ENCODE measurements at places on chromosomes 1 and 21.

DNA sequence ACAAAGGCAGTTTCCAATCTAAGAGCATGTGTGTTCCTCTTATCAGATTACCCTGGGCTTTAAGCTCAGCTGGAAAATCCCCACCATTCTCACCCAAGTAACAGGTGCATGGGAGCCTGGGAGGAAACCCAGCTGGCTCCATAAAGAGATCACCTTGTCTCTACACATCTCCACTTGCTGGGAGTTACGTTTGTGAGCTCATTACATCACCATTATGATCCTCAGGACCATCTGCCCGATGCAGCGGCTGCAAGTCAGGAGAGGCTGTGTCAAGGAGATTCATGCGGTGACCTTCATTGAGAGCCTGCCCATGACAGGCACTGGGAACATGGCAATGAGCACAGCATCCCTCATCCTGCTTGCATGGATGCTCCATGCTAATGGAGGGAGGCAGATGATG is 618.0 kb downstream of the NPHP4 start:
- no peak for DNase-seq

- DNase-seq = no peak
Observed at GRCh38 chr1:212698467-212699103, 1.1 kb downstream of the BATF3 start.

- peak; percentile 37 for DNase-seq
Observed at GRCh38 chr21:46457801-46458314, 833 bp upstream of the DIP2A start.

DNA sequence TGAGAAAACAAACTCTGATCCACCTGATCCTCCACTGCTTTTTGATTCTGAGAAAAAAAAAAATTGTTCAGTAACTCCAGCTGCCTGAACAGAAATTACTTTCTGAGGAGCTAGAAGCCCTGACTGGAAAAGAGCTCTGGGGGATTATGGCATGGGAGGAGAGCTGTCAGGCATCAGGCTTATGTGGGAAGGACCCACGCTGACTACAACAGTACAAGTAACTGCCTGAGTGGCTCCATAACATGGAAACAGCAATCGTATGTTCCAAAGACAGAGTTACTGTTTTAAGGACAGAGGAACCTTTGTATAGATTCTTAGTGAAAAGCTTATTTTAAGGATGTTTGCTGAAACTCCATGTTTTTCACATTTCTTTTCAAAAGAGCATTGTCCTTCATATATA is 1.2 kb upstream of the ANGPTL7 start:
- DNase-seq = no peak

- no peak for DNase-seq
Observed at GRCh38 chr1:240635466-240636256, 23.7 kb upstream of the GREM2 start.

DNA sequence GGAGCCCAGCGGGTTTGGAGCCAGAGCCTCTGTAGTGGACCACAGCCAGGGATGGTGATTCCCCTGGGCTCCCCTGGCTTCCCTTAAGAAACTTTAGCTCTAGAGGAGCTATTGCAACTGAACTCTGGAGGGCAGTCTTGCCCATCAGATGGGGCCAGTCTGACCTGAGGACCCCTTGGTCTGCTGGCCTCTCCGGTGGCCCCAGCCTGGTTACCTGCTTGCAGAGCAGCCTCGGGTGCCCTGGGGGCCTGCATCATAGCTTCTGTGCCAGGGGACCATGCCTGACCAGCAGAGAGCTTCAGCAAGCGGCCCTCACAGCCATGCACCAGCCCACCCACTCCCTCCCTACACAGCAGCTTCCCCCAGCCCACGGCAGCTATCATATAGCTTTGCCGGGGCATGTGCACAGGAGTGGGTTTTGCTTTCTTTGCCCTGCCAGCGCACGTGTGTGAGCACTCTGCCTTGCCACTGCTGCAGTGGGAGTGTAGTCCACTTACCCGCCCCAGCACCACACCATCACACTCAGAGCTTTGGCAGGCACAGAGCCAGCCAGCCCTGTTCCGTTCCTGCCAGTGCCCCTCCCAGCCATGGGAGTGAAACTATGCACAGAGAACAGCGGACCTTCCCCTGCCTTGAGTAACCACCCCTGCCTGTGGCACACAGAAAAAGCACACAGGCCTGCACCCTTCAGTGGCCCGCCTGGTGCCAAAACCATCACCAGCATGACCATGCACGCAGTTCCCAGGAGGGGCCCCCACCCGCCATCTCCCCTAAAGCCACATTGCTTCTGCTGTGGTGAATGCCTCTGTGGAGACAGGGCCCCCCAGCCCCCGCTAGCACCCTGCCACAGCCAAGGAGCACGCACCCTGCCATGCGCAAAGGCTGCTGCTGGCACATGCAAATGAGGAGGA is 442.9 kb upstream of the NEGR1 start:
- DNase-seq = no peak

DNA sequence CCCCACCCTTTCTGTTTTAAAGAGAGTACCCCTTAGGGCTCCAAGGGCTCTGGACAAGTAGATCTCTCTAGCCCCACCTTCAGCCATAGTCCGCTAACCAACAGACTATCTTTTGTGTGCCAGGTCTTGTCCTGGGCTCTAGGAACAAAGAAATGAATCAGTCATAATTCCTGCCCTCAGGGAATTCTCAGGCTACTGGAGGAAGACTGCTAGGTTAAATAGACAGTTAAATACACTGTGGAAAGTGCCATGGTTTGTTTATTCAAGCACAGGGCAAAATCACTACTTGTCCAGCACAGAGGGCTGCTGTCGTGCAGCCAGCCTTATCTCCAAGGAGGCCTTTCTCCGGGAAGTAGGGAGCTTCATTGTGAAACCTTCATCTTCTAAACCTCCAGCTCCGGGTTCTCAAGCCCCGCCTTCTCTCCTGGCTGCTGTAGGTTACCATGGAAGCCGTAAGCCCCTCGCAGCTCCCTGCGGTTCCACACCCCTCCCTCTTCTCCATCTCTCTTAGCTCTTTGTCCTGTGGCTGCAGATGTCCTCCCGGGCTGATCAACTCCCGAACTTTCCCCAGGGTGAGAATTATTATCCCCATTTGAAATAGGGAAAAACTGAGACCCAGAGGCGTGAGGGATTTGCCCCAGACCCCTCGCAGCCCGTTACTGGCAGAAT is 29.8 kb downstream of the SHISAL2A start:
- DNase-seq = no peak

GRCh38 chr1:67850611-67851075 is 17.4 kb upstream of the GNG12 start:
- DNase-seq = peak; percentile 80

DNA sequence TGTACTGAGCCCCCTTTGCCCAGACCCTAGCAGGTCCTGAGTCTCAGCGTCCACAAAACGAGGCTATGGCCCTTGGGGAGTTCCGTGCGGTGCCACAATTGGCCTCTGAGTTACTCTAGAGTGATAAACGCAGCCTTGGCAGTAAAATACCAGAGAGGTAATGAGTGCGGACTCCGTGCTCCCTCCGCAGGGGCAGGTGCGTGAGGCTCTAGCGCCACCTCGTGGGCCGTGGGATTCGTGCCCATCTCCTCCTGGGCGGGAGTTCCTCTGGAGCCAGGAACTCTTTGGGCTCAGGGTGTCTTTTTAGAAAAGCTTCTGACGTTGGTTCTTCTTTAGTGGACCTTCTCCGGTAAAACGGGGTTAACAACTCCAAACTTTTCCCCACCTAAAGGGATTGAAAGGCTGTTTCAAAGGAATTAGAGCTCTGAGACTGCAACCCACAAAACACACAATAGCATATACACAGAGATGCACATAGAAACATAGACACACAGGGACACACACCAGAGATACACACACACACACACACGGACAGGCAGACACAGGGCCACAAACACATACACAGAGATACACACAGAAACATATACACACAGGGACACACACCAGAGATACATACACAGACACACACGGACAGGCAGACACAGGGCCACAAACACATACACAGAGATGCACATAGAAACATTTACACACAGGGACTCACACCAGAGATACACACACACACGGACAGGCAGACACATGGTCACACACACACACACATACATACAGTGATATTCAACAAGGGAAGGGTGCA is 99.4 kb downstream of the KCNJ15 start:
- peak; percentile 82 for DNase-seq

- no peak for DNase-seq
Observed at GRCh38 chr21:35645991-35646390, 414.3 kb downstream of the SETD4 start.

GRCh38 chr1:226549937-226550671 is 1.5 kb downstream of the STUM start:
- DNase-seq = peak; percentile 59

GRCh38 chr1:174999936-175000696 is at the start of gene CACYBP:
CACYBP (plus strand) TSS chr1:174999947; CDS start chr1:175000181, 234 bp downstream.
- DNase-seq = no peak

- no peak for DNase-seq
Observed at GRCh38 chr1:18972991-18973390, 16.5 kb upstream of the IFFO2 start.

GRCh38 chr1:87696483-87696882 is 367.8 kb downstream of the LMO4 start:
- DNase-seq = no peak

DNA sequence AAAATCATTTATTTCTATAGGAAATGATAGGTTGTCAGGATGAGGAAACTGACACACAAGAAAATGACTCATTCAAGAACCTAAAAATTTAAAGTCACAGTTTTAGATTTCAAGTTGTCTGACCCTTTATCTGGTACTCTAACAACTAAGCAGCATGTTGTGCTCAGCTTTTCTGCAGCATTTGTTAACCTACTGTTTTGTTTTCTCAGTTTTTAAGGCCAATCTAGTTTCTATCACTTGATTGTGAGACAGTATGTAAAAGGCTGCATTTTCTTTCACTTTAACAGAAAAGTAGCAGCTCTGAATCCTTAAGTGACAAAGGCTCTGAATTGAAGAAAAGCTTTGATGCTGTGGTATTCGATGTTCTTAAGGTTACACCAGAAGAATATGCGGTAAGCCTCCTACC is 59.1 kb downstream of the RALGPS2 start:
- no peak for DNase-seq

DNA sequence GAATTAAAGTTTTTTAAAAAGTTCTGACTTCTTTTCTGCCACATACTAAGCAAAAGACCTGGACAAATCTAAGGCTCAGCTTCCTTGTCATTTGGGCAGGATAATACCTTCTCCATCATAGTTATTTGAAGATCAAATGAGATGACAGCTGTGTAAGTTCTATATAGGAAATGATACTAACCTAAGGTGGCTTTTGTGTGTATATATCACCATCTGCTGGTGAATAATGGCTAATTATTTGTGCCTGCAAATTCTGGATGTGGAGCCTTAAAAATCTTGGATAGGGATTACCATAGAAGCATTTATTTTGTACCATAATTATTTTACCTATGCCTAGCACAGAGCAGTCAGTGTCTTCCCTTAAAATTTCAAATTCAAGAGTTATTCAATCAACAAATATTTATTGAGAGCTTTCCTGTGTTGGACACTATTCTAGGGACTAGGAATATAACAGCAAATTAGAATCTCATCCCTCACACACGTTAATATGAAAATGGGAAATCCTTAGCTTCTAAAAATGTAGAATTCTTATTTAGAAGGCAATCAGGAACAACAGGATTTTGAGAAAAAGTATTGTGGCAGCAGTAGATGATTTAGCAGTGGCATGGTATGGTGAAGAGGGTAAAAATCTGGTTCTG is 89.8 kb downstream of the TMEM200B start:
- no peak for DNase-seq

GRCh38 chr1:14672005-14672404 is 73.5 kb downstream of the KAZN start:
- DNase-seq = no peak

- DNase-seq = peak; percentile 54
Observed at GRCh38 chr1:55640708-55641473, 425.7 kb upstream of the USP24 start.

GRCh38 chr21:25708467-25709065 is 26.1 kb downstream of the ATP5PF start:
- DNase-seq = peak; percentile 21

- no peak for DNase-seq
Observed at GRCh38 chr1:44881011-44881632, 38.1 kb upstream of the PTCH2 start.

- DNase-seq = peak; percentile 21
Observed at GRCh38 chr1:25484096-25484495, 53.4 kb downstream of the MACO1 start.

DNA sequence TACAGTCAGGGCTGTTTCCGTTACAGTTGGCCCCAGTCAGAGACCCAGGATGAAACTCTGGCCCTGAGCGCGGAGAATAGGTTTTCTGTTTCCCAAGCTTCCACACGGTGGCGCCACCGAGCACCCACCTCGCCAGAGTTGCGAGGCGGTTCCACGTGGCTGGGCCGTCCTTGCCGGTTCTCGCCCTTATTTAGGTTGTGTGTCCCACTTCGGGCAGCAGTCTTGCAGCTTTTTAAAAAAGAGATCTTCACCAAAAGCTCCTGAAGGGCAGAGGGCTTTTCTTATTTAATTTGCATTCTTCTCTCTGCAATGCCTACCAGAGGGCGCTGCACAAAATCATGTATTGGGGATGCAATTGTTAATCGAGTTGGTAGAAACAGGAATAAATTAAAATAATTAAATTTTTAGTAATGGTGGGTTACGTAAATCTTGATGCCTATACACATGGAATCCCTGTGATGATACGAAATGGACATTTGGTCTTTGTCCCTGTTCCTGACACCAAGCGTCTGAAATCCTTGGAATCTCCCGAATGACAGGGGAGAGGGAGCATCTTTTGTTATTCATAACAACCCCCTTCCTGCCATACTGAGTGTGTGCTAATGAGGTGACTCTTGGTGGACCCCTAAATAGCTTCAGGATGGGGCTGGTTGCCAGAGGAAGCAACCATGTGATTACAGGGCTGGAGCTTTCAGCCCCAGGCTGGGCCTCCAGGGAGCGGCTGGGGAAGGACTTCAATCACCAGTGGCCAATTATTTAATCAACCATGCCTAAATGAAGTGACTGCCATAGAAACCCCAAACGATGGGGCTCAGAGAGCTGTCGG is 5.6 kb upstream of the S100A7 start:
- DNase-seq = peak; percentile 47

- no peak for DNase-seq
Observed at GRCh38 chr1:165484532-165484931, 39.6 kb upstream of the RXRG start.

GRCh38 chr1:46254668-46255067 is 7.1 kb downstream of the RAD54L start:
- DNase-seq = no peak

DNA sequence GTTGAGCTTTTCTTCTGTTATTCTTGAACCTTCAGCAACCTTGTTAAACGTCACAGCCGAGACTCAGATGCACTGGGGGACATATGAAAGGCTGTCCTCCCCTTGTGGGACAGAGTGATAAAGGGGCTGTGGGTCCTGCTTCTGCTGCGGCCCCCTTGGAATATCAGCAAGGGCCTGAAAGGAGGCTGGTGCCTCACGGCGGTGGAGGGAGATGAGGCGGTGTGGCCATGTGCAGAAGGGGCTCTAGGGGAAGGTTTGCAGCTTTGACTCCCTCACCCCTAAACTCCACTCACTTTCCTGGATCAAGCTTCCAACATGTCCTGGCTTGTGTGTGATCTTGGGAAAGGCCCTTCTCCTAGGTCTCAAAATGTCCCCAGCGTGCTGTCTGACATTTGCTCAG is 270.7 kb upstream of the CSF3R start:
- no peak for DNase-seq

All from transverse colon (tissue), 4 donors.